ENCODE measurements at places on chromosomes 4 and X. TPM values are rescaled to one million over a fixed set of nuclear protein-coding genes. Genes with fewer than 3 reads are reported as not detected.

ASB12 gene
- not detected for total RNA-seq

SSX2 gene
- not detected for total RNA-seq

CENPVL2 gene
- not detected for total RNA-seq

BLOC1S4 gene
- 25.3 TPM for total RNA-seq

NEUROG2 gene
- total RNA-seq = not detected

TAF7L gene
- total RNA-seq = not detected

CT45A9 gene
- total RNA-seq = not detected

C4orf50 gene
- total RNA-seq = not detected

FAM9B gene
- total RNA-seq = not detected

MECP2 gene
- 23.4 TPM for total RNA-seq

ETDC gene
- not detected for total RNA-seq

DRD5 gene
- not detected for total RNA-seq

NAP1L5 gene
- 1.6 TPM for total RNA-seq

ABCG2 gene
- total RNA-seq = 3.0 TPM

RAB41 gene
- not detected for total RNA-seq

CFP gene
- total RNA-seq = not detected

SPANXB1 gene
- total RNA-seq = not detected

QRFPR gene
- 3.5 TPM for total RNA-seq

MAGEB6 gene
- not detected for total RNA-seq

RTL9 gene
- total RNA-seq = 0.08 TPM

KLHL8 gene
- total RNA-seq = 4.4 TPM

ZNF185 gene
- 25.1 TPM for total RNA-seq

RASSF6 gene
- 7.5 TPM for total RNA-seq

PCDH18 gene
- under 0.01 TPM for total RNA-seq
